Trophoblast cell (in vitro differentiated cells and primary cell): ENCODE measurements at places on chromosomes 7 and 10.

GRCh38 chr7:68977385-68978055 is 620.8 kb upstream of the AUTS2 start:
- H3K27me3 ChIP-seq: no peaks in the 10 kb centered on the region
- H3K4me3 ChIP-seq: no peak overlapping the region

DNA sequence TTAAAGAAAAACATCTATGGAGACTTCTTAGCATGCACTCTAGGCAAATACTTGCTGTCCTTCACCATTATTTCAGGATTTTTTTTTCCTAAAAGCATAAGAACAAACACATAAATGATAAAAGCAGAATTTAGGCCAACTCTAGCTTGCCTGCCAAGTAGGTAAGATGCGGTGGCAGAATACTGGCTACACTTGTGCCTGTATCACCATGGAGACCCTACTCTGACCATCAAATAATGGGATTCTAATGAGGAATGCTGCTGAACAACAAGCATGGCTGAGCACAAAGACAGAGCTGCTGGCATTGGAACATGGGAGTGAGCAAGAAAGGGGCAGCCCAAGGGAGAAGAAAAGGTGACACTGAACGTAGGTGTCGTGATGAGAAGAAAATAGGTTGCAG is 18.5 kb upstream of the TAS2R40 start:
- H3K27me3 ChIP-seq: no peaks in the 10 kb centered on the region
- H3K27ac ChIP-seq: no peak overlapping the region
- no peak overlapping the region for H3K4me3 ChIP-seq
- DNase-seq: no peak

DNA sequence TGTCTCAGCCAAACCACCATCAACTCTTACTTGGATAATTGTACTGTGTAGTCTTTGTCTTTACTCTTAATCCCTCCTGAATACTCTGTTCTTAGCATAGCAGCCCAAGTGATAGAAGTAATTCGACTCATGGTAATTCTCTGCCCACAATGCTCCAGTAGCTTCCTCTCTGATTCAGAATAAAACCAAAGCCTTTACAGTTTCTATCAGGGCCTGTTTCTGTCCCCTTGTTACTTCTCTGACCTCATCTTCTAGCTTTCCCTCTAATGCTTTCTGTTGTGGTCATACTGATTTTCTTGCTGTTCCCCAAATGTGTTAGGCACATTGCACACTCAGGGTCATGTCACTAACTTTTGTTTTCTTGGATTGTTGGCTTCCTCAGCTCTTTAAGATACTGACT is 8.0 kb downstream of the ZNF518A start:
- no peak overlapping the region for H3K27ac ChIP-seq
- peaks cover 19% of the 10 kb centered on the region for H3K36me3 ChIP-seq
- H3K4me3 ChIP-seq: no peak overlapping the region
- H3K27me3 ChIP-seq: no peaks in the 10 kb centered on the region
- no peaks in the 10 kb centered on the region for H3K4me1 ChIP-seq
- DNase-seq: no peak

DNA sequence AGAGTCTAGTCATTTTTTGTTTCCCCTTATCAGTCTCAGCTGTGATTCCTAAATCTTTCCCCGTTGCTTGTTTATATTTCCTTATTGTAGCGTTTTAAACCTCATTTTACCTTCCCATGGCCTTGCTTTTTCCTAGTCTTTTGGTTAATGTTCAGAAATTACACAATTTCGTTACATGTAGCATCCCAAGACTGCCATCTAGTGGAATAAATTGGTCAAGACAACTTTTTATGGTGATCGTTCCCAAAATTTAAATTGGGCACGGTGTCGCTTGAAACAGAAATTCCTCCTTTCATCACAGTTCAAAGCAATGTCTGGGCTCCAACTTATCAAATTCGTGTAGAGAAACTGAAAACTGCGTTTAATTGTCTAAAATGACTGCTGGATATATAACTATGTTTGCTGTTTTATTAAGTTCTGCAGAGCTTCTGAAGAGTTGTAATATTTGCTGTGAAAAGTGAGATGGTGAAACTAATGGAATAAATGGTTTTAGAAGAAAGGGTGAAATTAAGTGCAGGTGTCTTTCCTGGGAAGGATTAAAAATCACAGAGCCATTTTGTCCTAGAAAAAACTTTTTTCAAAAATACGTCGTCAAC is 370.2 kb downstream of the PHF14 start:
- DNase-seq: no peak
- no peaks in the 10 kb centered on the region for H3K36me3 ChIP-seq
- no peak overlapping the region for H3K27ac ChIP-seq
- no peak overlapping the region for H3K4me3 ChIP-seq

GRCh38 chr10:110863361-110863760 is 8.4 kb upstream of the PDCD4 start:
- H3K4me1 ChIP-seq: peaks cover 16% of the 10 kb centered on the region
- no peak overlapping the region for H3K4me3 ChIP-seq
- no peaks in the 10 kb centered on the region for H3K27me3 ChIP-seq
- no peak overlapping the region for H3K27ac ChIP-seq
- H3K36me3 ChIP-seq: no peaks in the 10 kb centered on the region

DNA sequence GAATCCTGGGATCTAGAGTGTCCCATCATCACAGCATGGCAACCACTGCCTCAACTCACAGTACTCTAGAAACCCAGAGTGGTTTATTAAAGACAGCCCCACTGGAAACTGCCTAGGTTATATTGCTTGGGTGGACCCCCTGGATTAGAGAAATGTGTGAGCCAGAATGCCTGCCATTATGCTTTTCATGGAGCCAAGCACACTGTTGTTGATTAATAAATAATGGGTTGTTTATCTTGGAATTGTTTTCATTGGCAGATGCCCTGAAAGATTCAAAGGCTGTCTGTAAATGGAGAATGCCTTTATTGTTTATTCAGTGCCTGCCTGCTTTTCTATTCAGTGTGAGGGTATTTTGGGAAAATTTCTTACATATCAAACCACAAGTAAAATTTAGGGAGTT is 52.1 kb downstream of the GNAI1 start:
- no peaks in the 10 kb centered on the region for H3K4me1 ChIP-seq
- no peaks in the 10 kb centered on the region for H3K36me3 ChIP-seq
- DNase-seq: no peak

GRCh38 chr7:106165337-106165736 is 53.2 kb upstream of the SYPL1 start:
- DNase-seq: no peak
- no peak overlapping the region for H3K27ac ChIP-seq
- H3K4me3 ChIP-seq: no peak overlapping the region
- no peaks in the 10 kb centered on the region for H3K36me3 ChIP-seq
- no peaks in the 10 kb centered on the region for H3K27me3 ChIP-seq

DNA sequence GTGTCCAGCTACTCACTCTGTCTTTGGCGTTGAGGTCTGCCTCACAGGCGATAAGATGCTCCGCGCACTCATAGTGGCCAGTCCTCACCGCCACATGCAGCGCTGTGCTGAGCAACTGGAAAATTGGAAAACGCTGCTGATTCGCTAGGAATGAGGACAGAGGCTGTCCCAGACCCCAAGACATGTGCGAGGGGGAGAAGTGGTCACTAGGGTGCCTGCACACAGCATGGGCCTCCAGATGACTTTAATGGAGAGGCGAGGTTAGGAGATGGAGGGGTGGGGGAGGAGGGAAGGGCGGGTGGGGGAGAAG is 5.2 kb downstream of the ANKRD1 start:
- no peak overlapping the region for H3K27ac ChIP-seq
- peaks cover 25% of the 10 kb centered on the region for H3K36me3 ChIP-seq
- H3K4me3 ChIP-seq: no peak overlapping the region
- no peak for DNase-seq

- DNase-seq: no peak
- no peak overlapping the region for H3K4me3 ChIP-seq
- no peak overlapping the region for H3K27ac ChIP-seq
These were observed 139.7 kb upstream of the SH2B2 start for GRCh38 chr7:102147008-102147407.

GRCh38 chr7:493661-494251 is 25.9 kb downstream of the PDGFA start:
- no peaks in the 10 kb centered on the region for H3K4me1 ChIP-seq
- no peak overlapping the region for H3K4me3 ChIP-seq
- no peak overlapping the region for H3K27ac ChIP-seq
- no peak for DNase-seq
- peaks cover 11% of the 10 kb centered on the region for H3K36me3 ChIP-seq

DNA sequence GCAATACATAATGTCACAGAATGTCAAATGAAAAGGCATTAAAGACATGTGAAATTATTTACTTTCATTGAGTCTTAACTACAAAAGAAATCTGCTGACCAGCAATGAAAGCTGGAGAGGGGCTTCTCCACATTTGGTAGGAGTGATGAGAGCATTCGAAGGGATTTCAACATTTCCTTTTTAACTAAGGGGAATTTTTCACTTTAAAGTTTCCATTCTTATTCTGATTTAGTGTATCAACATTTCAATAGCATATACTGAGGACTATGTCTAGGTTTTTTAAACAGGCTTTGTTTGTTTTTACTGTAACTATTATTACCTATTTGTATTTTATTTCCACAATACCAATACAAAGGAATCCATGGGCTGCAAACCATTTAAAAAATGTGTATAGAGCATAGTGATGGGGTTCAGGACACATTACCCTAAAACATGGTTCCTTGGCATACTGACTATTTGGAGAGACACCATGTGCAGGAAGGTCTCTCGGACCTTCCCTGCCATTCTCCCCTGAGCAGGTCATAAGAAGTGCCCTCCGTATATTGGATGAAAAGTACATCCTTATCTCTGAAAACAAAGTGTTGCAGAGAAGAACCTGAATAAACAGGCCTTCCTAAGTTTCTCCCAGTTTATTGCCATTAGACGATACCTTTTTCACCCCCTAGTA is 278.7 kb downstream of the DOCK4 start:
- H3K4me3 ChIP-seq: no peak overlapping the region
- H3K36me3 ChIP-seq: no peaks in the 10 kb centered on the region
- H3K4me1 ChIP-seq: no peaks in the 10 kb centered on the region
- H3K27ac ChIP-seq: no peak overlapping the region

DNA sequence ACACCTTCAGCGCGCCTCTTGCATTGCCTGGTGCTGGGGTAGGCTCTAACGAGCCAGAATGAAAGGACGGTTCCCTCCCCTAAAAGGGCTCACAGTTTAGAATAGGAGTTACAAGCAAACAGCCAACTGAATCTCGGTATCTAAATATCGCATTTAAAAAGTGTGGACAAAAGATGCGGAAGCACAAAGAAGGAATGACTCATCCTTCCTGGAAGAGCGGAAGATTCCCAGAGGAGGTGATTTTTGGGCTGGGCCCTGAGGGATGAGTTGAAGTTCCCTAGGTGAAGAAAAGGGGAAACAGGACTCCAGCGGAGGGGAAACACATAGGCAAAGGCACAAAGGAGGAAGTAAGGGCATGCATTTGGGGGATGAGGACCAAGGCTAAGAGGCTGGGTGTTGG is 29.9 kb downstream of the SRRM3 start:
- H3K36me3 ChIP-seq: no peaks in the 10 kb centered on the region
- no peak for DNase-seq
- no peaks in the 10 kb centered on the region for H3K27me3 ChIP-seq
- H3K27ac ChIP-seq: no peak overlapping the region

DNA sequence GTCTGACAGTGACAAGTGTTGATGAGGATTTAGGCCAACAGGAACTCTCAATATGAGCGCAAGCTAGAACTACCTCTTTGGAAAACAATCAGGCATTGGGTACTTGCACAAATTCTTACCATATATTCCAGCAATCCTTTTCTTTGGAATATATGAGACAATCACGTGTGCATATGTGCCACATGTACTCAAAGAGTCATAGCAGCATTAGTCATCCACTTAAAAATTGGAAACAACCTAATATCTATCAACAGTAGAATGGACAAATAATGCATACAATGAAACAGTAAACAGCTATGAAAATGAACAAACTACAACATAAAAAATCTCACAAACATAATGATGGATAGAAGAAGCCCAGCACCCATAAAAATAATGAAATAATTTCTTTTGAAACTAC is 179.7 kb downstream of the GLI3 start:
- no peak overlapping the region for H3K4me3 ChIP-seq
- no peaks in the 10 kb centered on the region for H3K36me3 ChIP-seq
- H3K27ac ChIP-seq: no peak overlapping the region
- no peaks in the 10 kb centered on the region for H3K4me1 ChIP-seq
- DNase-seq: no peak

- no peak for DNase-seq
- H3K36me3 ChIP-seq: no peaks in the 10 kb centered on the region
- no peak overlapping the region for H3K4me3 ChIP-seq
- H3K27me3 ChIP-seq: no peaks in the 10 kb centered on the region
- no peak overlapping the region for H3K27ac ChIP-seq
These were observed 250.4 kb upstream of the CACNA2D1 start for GRCh38 chr7:82694022-82694421.

GRCh38 chr10:8013006-8013405 is 41.5 kb upstream of the GATA3 start:
- peaks cover 9% of the 10 kb centered on the region for H3K36me3 ChIP-seq
- DNase-seq: no peak
- no peak overlapping the region for H3K4me3 ChIP-seq
- H3K27ac ChIP-seq: no peak overlapping the region

DNA sequence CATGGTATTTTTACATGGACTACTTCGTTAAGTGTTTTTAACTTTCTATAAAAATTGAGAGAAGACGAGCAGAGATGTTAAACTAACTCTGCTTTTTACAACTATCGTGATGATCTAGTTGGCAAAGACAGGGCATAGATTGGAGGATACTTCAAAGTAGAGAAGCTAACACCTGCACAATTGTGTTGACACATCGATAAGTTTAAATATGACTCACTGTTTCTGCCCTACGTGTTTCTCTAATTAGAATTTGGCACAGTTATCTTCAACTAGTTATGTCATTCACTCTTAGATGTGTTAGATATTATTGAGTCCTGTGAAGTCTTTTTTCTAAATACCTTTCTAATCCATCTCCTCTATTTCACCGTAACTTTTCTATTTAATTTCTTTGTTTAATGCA is 68.5 kb upstream of the FERD3L start:
- no peak overlapping the region for H3K4me3 ChIP-seq
- H3K4me1 ChIP-seq: no peaks in the 10 kb centered on the region

- DNase-seq: no peak
- no peaks in the 10 kb centered on the region for H3K4me1 ChIP-seq
- no peak overlapping the region for H3K27ac ChIP-seq
These were observed 263.6 kb downstream of the DOCK4 start for GRCh38 chr7:111942450-111943081.

- H3K4me3 ChIP-seq: no peak overlapping the region
- peaks cover 19% of the 10 kb centered on the region for H3K36me3 ChIP-seq
- H3K27ac ChIP-seq: no peak overlapping the region
- H3K4me1 ChIP-seq: no peaks in the 10 kb centered on the region
- no peaks in the 10 kb centered on the region for H3K27me3 ChIP-seq
- peak; percentile 77 for DNase-seq
These were observed 110.1 kb downstream of the NRP1 start for GRCh38 chr10:33224251-33224965.

GRCh38 chr10:71069909-71070666 is 142.3 kb upstream of the UNC5B start:
- DNase-seq: no peak
- no peak overlapping the region for H3K27ac ChIP-seq
- no peaks in the 10 kb centered on the region for H3K4me1 ChIP-seq
- H3K36me3 ChIP-seq: no peaks in the 10 kb centered on the region
- no peak overlapping the region for H3K4me3 ChIP-seq
